ENCODE measurements at places on chromosomes 7 and 10.

- DNase-seq: no peak
These were observed 42.7 kb downstream of the INPP5F start for GRCh38 chr10:119768455-119769094.

GRCh38 chr7:41917-42565 is 150.3 kb upstream of the FAM20C start:
- DNase-seq: no peak

- no peak for DNase-seq
These were observed 264.6 kb downstream of the DGKB start for GRCh38 chr7:14637968-14638367.

DNA sequence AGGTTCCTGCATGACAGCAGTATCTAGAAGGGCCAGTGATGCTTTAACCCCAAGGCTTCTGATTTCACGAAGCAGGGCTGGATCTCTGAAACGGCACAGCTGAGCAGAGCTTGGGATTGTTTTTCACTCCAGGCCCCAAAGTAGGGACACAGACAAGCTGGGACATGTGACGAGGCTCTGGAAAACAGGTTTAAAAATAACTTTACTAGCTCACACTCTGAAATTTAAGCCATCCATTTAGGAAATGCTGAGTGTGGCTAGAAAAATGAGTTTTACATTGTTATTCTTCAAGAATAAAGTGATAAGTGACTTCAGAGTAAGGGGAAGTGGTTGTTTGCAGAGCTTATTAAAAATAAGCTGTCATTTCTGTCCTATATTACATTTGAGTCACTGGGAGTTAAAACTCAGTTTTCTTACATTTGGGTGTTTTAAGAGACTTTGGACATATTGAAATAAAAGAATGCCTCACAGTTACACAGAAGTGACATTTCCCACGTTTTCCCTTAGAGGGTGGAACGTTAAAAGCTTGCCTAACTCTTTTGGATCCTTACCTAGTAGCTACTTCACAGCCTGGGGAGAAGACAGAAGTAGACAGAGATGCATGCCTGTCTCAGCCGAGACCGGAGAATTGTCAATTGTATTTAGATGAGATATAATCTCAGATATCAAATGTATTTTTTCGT is 107.8 kb downstream of the GALNT17 start:
- no peak for DNase-seq

- DNase-seq: no peak
These were observed 152.5 kb downstream of the PPP1R9A start for GRCh38 chr7:95059842-95060313.

GRCh38 chr7:31642681-31643115 is 44.3 kb upstream of the PPP1R17 start:
- no peak for DNase-seq

DNA sequence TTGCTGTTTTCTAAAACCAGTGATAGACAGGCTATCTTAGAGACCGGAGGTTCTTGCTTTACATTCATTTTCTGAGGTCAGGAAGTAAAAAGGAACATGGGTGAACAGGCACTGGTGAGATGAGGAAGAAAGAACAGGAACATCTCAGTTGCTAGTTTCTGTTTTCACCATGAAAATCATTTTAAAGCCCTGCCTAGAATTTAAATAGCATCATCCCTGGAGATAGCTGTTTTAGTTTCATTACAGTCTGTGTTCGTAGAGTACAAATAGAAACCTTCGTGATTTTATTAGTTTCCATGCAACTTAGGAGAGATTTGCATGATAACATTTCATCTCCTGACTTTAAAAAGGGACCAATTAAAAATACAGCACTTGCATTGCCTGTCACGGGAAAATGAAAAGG is 14.7 kb downstream of the KCNMA1 start:
- no peak for DNase-seq

DNA sequence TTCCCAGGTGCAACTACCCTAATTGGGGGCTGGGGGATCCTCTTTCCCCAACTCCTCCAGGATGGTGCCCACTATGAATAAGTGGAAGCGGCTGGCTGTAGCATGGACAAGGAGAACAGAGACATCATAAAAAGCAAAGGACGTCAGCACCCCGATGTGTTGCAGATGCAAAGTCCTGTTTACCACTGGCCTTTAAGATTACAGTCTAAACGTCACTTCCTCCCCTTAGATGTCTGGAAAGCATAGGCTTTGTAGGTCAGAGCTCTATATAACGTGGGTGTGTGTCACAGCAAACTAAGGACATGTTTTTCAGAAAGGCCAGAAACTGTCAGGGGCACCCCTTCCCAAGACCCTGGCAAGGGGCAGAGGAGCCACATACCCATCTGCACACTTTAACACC is 7.9 kb downstream of the COBL start:
- DNase-seq: no peak

- no peak for DNase-seq
These were observed 83.4 kb upstream of the TNRC18 start for GRCh38 chr7:5507013-5507412.

DNA sequence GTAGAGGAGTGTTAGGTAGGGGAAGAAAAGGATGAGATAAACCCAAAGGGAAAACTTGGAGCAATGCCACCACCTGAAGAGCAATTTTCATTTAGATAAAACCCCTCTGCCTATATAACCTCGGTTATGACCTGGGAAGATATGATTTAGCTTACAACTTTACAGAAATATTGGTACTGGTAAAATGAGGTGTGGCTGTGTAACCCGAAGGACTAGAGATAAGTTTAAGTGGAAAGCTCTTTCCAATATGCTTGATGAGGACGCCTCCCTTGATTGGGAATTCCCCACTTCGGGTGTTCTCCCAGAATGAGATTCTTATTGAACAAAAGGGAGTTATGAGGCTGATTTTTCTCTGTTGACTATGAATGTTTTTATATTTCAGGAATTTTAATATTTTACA is 109.5 kb upstream of the CDK6 start:
- DNase-seq: no peak

DNA sequence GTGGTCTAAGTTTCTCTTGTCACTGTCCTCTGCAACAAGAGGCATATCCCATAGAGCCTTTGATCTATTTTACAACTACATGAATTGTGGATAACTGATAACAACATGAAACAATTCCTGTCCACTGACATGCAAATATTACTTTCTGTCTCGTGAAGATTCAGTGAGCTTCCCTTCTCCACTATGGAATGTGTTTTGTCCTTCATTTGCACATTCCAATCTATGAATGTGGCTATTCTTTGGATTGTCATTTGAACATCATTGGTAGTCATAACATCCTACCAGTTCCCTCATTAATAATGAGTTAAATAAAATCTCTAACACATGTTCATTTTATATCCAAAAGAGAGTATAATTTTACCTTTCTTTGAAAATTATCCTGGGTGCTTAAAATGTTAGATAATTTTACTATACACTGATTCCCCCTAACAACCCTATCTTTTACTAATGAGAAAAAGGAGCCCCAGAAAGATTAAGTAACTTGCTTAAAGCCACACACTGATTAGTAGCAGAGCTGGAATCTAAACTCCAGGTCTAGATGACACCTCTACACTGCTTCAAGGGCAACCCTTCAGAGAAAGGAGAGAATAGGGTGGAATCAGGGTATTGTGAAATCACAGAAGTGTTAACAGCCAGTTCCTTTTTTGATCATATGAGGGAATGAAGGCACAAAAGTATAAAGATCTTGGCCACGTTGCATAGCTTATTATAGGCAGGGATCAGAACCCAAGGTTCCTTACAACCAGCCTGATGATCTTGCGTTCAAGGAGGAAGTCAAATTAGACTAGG is 39.1 kb downstream of the PDE1C start:
- DNase-seq: no peak

DNA sequence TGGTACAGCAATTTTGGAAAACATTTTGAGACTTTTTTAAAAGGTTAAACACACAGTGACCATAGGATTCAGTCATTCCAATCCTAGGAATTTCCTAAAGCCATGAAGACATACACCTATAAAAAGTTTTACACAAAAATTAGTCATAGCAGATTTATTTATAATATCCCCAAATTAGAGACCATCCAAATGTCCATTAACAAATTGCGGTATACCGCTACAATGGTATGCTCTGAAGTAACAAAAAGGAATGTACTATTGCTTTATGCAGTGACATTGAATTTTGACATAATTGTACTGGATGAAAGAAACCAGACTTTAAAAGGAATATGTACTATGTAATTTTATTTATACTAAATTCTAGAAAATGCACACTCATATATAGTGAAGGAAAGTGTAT is 362.8 kb downstream of the HGF start:
- DNase-seq: no peak

GRCh38 chr10:71694039-71694501 is 25.5 kb downstream of the C10orf105 start:
- no peak for DNase-seq

- no peak for DNase-seq
These were observed 24.2 kb downstream of the IFIT3 start for GRCh38 chr10:89351780-89352597.

- no peak for DNase-seq
These were observed 181.4 kb downstream of the AKR1D1 start for GRCh38 chr7:138257459-138258196.

GRCh38 chr10:88557658-88558057 is 25.5 kb downstream of the RNLS start:
- DNase-seq: no peak

- no peak for DNase-seq
These were observed 19.1 kb upstream of the VOPP1 start for GRCh38 chr7:55591282-55591931.

DNA sequence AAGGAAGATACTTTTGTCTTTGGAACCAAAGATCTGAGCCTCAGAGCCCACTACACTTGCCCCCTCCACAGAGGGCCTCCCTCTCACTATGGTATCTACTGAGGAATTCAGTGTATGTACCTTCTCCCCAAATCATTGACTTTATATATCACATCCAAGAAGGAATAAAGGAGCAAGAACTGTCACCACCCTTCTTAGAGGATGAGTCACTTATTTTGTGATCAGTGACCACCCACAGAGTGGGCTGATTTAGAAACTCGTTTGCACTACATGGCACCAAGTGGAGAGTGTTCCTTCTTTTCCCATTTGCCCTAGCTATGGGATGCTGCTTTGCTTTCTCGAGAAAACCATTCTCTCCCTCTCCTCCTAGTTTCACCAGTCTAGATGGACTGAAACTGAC is 5.7 kb downstream of the TMEM243 start:
- no peak for DNase-seq

DNA sequence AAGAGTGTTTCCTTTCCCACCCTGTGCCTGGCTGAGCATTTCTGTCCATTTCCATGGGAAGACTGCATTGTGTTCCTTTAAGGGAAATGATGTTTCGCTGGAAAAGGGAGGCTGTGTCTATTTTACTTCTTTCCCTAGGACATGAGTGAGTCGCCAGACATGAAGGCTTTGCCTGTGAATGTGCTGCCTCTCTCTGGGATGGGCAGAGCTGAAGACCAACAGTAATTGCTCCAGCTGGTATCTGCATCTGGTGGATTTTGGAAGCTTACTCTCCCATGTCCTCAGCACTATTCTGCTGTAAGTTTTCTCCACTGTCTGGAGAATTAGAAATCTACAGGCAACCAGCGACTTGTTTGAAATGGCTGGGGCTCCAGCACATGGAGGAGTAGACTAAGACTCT is 264.6 kb upstream of the BMPER start:
- no peak for DNase-seq

- no peak for DNase-seq
These were observed at the start of gene CPED1 for GRCh38 chr7:120988591-120989256. CPED1 (plus strand) TSS chr7:120988711; CDS start chr7:120989622, 911 bp downstream.

DNA sequence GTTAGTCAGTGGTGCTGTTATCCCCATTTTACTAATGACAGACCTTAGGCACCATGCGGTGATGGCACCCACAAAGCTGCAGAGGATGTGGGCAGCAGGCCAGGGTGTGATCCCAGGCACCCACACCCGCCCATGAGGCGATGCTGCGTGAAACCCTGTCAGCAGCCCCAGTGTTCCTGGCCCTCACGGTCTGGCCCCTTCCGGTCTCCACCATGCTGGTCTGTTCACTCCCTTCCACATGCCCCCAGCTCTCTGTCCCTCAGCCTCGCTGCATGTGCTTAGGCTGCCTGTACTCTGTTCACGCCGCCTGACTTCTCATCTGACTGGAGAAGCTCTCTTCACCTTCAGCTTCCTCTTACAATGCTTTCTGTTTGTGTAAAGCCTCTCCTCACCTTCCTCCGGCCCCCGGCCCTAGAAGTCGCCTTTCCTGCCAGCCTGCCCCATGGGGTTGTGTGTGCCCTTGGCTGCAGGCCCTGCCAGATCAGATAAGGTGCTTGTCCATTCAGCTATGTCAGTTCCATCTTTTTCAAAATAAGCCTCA is 17.6 kb upstream of the ORAI2 start:
- no peak for DNase-seq

GRCh38 chr7:20542594-20542993 is 72.9 kb upstream of the ABCB5 start:
- DNase-seq: no peak

DNA sequence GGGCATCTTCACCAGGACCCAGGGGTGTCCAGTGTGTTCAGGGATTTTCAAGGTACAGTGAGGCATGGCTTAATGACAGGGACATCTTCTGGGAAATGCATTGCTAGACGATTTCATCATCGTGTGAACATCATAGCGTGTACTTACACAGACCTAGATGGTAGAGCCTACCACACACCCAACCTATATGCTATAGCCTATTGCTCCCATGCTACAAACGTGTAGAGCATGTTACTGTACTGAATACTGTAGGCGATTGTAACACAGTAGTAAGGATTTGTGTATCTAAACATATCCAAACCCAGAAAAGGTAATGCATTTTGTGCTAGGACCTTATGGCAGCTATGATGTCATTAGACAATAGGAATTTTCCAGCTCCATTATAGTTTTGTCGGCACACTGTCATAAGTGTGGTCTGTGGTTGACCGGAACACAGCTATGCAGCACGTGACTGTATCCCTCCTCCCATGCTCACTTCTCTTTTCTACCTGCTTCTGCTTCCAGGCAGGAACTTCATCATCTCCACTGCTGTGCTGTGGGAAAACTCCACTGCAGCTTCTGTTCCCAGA is 416.2 kb upstream of the NFE2L3 start:
- DNase-seq: no peak

GRCh38 chr10:30493609-30494530 is 59.9 kb downstream of the MAP3K8 start:
- DNase-seq: no peak

DNA sequence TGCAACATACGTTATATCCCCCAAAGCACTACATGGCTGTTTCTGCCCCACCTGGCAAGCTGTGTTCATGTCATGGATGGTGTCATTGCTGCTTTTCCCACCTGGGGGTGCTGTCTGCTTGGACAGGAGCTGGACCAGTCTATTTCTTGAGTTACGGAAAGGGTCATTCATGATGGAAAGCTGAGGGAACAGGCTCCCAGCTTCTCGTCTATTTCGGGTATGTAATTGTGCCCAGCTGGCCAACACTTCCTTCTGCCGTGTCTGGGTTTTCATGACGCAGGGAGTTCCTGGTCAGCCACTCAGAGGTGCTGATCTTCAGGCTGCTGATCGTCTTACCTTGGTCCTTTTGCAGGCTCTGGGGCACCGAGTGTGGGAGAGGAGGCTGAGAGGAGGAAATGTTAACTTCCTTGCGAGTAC is 8.6 kb downstream of the BTBD16 start:
- DNase-seq: no peak

Measured in DMS79 (cell line).